ENCODE measurements at places on chromosomes 2 and 18.

GRCh38 chr2:230348787-230349186 is 21.8 kb downstream of the SP140L start:
- DNase-seq: no peak

- DNase-seq: no peak
These were observed 1100.6 kb downstream of the DPP10 start for GRCh38 chr2:115543024-115543423.

DNA sequence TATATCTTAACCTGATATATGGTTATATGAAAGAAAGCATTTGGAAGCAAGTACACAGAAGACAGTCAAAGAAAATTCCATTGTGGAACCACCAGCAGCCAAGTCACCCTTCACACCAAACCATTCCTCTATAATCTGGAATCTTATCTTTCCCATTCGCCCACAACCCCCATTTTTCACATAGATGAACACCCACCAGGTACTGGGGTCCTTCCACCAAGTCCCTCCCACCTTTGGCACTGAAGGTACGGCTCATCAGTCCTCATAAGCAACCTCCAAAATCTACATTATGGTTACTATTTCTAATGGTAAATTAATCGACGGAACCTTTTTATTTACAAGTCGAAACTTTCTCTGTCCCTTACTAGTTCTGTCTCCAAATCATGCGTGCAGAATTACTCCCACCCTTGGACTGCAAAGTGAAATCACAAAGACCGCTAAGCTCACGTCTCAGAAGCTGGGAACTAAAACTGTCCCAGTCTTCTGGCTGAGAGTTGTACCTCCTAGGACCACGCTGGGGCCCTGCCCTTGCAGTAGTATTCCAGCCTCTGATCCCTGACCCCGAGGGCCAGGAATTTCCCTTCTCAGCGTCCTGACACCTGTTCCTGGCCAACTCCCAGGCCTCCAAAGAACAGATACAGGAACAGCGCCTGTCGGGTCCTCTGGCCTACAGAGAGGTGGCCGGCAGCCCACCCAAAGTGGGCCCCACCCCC is 702 bp downstream of the OLA1 start:
- no peak for DNase-seq

- no peak for DNase-seq
These were observed 39.8 kb downstream of the ADCYAP1 start for GRCh38 chr18:944440-944839.

DNA sequence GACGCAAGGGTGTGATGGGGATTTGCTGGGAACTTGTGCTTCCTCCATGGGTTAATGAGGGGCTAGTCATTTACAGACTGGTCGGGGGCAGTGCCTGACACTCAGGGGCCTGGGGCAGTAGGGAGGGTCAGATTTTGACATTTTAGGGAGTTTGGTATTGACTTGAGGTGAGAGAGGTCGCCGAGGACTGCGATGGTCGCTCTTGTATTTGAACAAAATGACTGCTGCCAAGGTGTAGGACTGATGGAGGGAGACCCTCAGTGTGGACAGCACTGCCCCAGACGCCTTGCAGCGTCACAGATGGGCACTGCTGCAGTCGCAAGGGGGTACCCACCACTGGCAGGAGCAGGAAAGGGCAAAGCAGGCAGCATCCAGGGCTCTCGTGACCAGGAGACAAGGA is 182.9 kb downstream of the RTP5 start:
- DNase-seq: no peak

GRCh38 chr2:168328421-168328820 is 81.0 kb upstream of the STK39 start:
- DNase-seq: no peak

DNA sequence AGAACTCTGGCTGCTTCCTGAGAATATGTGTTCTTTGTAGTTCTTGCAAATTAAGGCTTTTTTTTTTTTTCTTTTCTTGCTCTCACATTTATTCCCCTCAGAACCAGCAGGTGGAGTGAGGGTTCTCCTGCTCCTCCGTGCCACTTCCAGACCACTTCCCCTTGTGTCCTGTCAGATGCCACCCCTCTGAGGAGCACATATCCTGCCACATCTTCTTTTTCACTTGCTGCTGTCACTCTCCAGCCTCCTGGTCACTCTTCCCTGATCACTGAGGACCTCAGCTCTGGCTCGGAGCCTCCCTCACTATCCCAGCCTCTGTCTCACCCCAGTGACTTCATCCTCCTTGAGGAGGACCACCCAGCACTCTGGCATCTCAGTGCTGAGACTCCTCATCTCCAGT is 100.5 kb downstream of the TACR1 start:
- DNase-seq: no peak

- DNase-seq: no peak
These were observed 17.3 kb upstream of the NEUROD1 start for GRCh38 chr2:181697571-181697970.

DNA sequence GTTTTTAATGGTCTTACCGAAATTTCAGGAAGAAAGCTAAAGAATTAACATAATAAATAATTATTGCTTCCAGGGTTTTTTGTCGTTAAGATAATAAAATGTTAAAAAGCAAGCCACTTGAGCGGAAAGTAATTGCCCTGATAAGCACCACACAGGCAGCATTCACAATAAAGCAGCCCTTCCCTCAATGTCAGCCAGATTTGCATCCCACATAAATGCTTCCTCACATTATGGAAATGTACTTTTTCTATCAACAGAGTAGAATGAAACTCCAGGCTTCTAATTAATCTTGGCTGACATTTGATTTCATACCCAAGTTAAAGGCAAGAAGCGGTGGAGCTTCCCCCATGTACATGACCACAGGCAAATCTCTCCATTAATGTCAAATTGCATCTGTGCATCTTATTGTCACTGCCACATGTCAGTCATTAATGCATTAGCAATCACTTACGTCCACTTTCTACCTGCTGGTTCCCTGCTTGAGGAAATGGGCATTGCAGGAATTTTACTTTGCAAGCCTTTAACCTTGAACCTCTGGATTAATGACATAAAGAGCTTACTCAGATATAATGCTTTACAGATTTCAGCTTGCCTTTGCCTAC is 26.2 kb downstream of the PTPRM start:
- no peak for DNase-seq

- DNase-seq: peak; percentile 56
These were observed 47.7 kb downstream of the BCL2 start for GRCh38 chr18:63271881-63272299.

GRCh38 chr18:3794537-3795348 is 344.8 kb downstream of the TGIF1 start:
- DNase-seq: no peak

GRCh38 chr2:2848621-2849333 is 517.7 kb upstream of the MYT1L start:
- DNase-seq: no peak

DNA sequence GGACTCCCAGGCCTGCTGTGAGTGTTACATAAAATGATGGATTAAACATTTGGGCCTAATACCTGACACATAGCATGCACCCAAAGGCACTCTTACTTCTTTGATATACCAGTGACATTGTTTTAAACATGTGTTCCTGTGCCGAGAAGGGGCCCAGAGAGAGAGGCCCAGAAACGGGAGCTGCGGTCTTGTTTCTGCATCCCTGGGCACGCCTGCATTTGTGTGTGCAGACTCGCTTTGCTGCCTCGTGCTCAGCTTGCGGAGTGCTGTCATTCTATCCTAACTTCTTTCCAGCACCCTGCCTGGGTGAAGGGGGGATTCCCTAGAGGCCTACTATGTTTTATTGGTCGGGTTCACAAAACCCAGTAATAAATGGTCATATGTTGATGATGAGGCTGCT is 666.2 kb upstream of the HS6ST1 start:
- DNase-seq: no peak

GRCh38 chr2:241551998-241552737 is 6.4 kb upstream of the BOK start:
- DNase-seq: no peak

DNA sequence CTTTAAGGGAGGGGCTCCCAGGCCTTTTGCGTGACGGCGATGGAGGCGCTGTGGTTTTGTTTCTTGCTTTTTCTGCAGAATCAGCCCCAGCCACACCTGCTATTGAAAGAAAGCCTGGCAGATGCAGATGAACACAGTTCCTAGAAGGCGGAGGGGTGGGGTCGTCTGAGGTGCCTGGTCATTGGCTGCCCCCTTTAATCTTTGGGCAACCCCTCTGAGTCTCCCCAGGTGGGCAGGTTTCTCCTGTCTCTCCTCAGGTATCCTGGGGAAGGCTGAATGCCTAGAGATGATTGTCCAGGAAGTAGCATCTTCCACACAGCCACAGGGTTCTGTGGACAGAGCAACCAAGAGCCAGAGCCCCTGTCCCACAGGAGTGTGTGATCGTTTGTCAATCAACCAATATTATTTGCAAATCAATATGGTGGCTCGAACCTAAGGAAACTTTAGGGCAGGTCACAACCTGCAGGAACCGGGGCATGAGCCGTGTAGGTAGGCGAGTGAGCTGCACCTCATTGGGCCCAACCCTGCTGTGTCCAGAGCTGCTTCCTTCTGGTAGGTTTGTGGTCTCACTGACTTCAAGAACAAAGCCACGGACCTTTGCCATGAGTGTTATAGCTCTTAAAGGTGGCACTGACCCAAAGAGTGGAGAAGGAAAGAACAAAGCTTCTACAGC is 104.3 kb downstream of the NDUFA10 start:
- DNase-seq: no peak

DNA sequence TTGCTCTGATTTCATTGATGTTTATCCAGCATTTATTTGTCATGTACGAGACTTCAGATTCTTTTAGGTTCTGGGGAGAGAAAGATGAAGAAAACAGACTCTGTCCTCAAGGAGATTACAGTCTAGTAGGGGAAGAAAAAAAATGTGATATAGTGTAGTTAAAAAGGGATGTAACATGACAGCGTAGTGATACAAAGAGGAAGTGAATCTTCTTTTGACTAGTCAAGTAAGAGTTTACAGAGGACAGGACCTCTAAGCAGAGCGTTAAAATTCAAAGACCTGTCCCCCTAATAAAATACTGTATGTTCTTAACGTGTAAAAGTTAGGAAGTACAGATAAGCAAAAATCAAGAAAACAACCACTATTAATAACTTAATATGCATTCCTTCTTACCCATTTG is 47.7 kb downstream of the NCOA1 start:
- DNase-seq: no peak

DNA sequence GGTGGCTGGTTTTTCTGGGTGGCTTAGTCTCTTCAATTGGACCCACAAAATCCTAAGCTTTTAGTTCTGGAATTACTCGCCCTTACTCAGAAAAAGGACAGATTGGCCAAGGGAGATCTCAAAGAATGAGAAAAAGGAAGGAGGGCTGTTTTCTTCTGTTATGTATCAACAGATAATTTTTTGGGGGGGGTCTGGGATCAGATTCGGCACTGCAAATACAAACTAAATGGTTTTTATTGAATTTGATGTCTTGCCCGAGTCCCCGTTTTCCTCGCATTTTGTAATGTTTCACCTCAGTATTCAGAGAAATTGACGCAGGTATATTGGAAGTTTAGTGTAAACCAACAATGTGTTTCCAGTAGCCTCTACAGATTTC is 762 bp downstream of the YIPF4 start:
- no peak for DNase-seq

DNA sequence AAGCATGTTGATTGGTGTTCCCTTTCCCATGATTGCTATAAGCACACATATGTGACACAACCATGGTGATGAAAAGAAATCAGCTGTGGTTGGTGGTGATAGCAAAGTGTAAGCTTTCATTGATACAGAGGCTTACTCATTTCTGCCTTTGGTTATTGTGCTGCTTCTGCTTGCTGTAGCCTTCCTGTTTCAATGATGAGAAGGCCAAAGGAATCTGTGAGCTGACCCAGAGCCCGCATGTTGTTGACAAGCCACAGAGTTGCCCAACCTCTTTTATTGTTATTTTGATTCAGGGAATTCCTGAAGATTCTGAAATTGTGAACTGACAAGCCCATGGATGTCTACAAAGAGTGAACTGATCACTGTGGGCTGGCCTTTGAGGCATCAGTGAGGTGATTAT is 164.4 kb downstream of the TMEFF2 start:
- no peak for DNase-seq

GRCh38 chr2:48132271-48132625 is 225.9 kb upstream of the FBXO11 start:
- no peak for DNase-seq

GRCh38 chr2:96116879-96117533 is 635 bp upstream of the ADRA2B start:
- DNase-seq: no peak

GRCh38 chr2:190722061-190722759 is 73.3 kb downstream of the NAB1 start:
- no peak for DNase-seq

DNA sequence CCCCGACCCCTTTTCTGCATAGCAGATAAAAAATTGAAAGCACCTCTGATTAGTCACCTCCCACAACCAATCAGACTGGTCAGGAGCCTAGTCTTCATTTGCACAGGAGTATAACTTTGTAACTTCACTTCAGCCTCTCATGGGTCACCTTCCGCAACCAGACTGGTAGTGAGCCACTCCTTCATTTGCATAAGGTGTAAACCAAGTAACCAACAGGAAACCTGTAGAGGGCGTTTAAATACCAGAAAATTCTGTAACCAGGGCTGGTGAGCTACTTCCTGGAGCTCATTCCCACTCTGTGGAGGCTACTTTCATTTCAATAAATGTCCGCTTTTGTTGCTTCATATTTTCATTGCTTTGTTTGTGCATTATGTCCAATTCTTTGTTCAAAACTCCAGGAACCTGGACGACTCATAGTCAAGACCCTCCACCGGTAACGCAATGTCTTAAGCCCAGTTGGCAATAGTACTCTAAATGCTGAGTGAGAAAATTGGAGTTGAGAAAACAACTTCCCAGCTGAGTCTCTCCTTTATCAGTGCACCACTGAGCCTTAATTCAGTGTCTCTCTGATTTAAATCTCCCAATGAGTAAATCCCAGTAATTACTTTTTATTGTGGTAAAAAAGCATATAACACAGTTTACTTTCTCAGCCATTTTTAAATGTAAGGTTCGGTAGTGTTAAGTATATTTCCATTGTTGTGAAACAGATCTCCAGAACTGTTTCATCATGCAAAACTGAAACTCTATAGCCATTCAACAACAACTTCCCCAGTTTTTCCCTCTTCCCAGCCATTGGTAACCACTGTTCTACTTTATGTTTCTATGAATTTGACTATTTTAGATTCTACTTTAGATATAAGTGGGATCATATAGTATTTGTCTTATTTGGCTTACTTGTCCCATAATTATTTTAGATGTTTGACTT is 392.7 kb upstream of the SLC8A1 start:
- DNase-seq: no peak

- no peak for DNase-seq
These were observed 321.3 kb downstream of the PID1 start for GRCh38 chr2:228949831-228950230.

- no peak for DNase-seq
These were observed 310.4 kb upstream of the SYT4 start for GRCh38 chr18:43587538-43588153.

All from tibial artery (tissue), 4 donors.